HepG2 (cell line): ENCODE measurements at places on chromosomes 13 and 19.

DNA sequence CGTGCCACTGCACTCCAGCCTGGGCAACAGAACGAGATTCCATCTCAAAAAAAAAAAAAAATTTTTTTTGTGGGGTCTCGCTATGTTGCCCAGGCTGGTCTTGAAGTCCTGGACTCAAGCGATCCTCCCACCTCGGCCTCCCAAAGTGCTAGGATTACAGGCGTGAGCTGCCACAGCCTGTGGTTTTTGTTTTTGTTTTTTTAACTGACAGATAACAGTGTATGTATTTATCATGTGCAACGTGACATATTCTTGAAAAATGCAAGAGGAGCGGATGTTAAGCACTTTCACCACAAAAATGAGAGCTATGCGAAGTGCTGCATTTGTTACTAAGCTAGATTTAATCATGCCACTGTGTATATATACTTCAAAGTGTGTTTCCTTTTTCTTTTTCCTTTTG lies 49.0 kb downstream of the ARHGEF18 start:
- H3K27ac ChIP-seq, result peak overlapping the region; percentile 81
- no peaks in the 10 kb centered on the region; the same call in 2 of the 3 replicates for H3K27me3 ChIP-seq
- no peaks in the 10 kb centered on the region for H3K36me3 ChIP-seq

GRCh38 chr19:52991484-52991883 lies 22.2 kb upstream of the ERVV-1 start:
- H3K27ac ChIP-seq, result no peak overlapping the region
- no peak for DNase-seq
- H3K4me1 ChIP-seq, result no peaks in the 10 kb centered on the region
- H3K4me3 ChIP-seq, result no peak overlapping the region
- no peaks in the 10 kb centered on the region for H3K27me3 ChIP-seq

- H3K4me1 ChIP-seq, result no peaks in the 10 kb centered on the region
- no peak for DNase-seq
- H3K36me3 ChIP-seq, result peaks cover 5% of the 10 kb centered on the region; the same call in 1 of the 2 replicates
- H3K4me3 ChIP-seq, result no peak overlapping the region
- H3K27ac ChIP-seq, result no peak overlapping the region
- H3K27me3 ChIP-seq, result no peaks in the 10 kb centered on the region
Measured at GRCh38 chr19:1956868-1957492, 16.0 kb downstream of the CSNK1G2 start.

- H3K4me1 ChIP-seq, result peaks cover 4% of the 10 kb centered on the region; the same call in 1 of the 2 replicates
- H3K27ac ChIP-seq, result no peak overlapping the region
- no peak for DNase-seq
- peaks cover 8% of the 10 kb centered on the region; the same call in 2 of the 3 replicates for H3K27me3 ChIP-seq
- H3K36me3 ChIP-seq, result no peaks in the 10 kb centered on the region
- no peak overlapping the region for H3K4me3 ChIP-seq
Measured at GRCh38 chr19:32309711-32310390, 35.6 kb upstream of the ZNF507 start.

GRCh38 chr19:31232871-31233270 lies 116.4 kb downstream of the TSHZ3 start:
- DNase-seq, result no peak
- no peaks in the 10 kb centered on the region for H3K4me1 ChIP-seq
- H3K27ac ChIP-seq, result no peak overlapping the region
- no peaks in the 10 kb centered on the region for H3K27me3 ChIP-seq
- H3K4me3 ChIP-seq, result no peak overlapping the region

DNA sequence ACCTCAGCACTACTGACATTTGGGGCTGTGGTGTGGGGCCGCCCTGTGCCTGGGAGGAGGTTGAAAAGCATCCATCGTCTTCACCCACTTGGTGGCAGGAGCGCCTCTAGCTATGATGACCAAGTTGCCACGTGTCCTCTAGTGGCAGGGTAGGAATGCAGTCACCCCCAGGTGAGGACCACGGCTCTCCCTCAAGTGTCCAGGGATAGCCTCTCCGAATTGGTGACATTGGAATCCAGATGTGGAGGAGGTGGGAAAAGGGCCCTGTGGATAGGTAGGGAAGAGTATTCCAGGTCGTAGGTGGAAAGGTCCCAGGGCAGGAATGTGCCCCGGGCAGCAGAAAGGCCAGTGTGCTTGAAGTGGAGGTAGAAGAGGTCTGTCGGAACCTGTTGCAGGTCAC lies 37.6 kb downstream of the ARHGEF18 start:
- H3K27me3 ChIP-seq, result 0 out of 3 replicates have a peak, but pooled peaks cover 7% of the 10 kb centered on the region
- H3K4me3 ChIP-seq, result no peak overlapping the region
- H3K36me3 ChIP-seq, result no peaks in the 10 kb centered on the region
- no peak for DNase-seq
- H3K4me1 ChIP-seq, result peaks cover 8% of the 10 kb centered on the region

DNA sequence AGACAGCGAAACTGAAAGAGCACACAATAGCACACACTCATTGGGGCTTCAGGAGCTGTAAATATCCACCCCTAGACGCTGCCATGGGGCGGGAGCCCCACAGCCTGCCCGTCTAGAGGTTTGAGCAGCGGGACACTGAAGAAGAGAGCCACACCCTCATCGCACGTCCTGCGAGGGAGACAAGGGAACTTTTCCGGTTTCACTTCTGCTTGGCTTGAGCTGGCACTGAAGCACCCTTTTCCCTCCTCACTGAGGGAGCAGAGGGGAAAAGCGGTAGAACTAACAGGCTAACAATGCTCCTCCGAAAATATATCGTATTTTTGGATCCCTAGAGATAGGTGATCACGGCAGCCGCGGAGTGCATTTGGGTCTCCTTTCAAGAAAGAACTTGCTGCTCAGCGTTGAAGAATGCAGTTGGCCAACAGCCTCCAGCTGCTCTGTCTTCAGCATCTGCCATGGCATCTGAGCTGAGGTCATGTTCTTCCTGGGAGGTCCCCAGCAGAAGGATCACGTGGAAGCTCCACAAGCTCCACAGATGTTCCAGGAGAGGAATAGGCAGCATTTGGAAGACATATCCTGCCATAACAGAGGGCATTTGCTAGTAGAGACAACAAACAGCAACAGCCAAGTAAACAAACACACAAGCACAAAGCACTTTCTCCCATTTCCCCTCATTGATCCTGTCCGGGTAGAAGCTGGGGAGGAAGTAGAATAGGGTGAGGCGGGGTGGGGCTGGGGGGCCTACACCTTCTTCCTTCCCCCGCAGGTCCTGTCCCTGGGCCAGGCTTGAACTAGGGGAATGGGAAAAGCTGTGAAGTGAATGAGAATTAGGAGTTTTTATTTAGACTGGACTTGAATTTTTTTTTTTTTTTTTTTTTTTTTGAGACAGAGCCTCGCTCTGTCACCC lies 44.8 kb upstream of the ALOX5AP start:
- H3K4me1 ChIP-seq, result peaks cover 11% of the 10 kb centered on the region; the same call in 1 of the 2 replicates
- H3K36me3 ChIP-seq, result no peaks in the 10 kb centered on the region
- no peak overlapping the region for H3K27ac ChIP-seq
- H3K27me3 ChIP-seq, result no peaks in the 10 kb centered on the region

GRCh38 chr13:66556306-66556705 lies 673.8 kb downstream of the PCDH9 start:
- H3K27ac ChIP-seq, result no peak overlapping the region
- H3K4me1 ChIP-seq, result 0 out of 2 replicates have a peak, but pooled peaks cover 5% of the 10 kb centered on the region
- H3K27me3 ChIP-seq, result no peaks in the 10 kb centered on the region
- no peaks in the 10 kb centered on the region for H3K36me3 ChIP-seq
- H3K4me3 ChIP-seq, result no peak overlapping the region
- DNase-seq, result no peak

DNA sequence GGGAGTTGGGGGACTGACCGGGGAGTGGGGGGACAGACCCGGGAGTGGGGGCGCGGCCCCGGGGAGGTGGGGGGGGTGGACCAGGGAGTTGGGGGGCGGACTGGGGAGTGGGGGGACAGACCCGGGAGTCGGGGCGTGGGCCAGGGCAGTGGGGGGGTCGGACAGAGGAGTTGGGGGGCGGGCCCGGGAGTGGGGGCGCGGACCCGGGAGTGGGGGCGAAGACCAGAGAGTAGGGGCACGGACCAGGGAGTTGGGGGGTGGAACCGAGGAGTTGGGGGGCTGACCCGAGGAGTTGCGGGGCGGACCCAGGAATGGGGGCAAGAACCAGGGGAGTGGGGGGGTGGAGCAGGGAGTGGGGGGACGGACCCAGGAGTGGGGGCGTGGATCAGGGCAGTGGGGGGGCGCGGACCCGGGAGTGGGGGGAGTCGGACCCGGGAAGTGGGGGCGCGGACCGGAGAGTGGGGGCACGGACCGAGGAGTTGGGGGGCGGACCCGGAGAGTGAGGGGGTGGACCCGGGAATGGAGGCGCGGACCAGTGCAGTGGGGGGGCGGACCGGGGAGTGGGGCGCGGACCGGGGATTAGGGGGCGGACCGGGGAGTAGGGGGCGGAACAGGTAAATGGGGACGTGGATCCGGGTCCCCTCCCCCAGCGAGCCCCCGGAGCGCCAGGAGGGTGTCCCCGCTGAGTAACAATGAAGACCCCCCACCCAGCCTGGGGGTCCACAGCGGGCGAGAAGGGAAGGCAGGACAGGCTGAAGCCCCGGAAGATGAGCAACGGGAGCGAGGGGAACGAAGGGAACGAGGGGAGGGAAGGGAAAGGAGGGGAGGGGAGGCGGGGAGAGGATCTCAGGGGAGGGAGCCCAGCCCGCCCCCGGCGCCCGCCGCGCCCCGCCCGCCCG lies 589 bp downstream of the R3HDM4 start:
- no peaks in the 10 kb centered on the region for H3K36me3 ChIP-seq
- H3K27me3 ChIP-seq, result no peaks in the 10 kb centered on the region; the same call in 2 of the 3 replicates

- H3K4me3 ChIP-seq, result no peak overlapping the region
- H3K36me3 ChIP-seq, result no peaks in the 10 kb centered on the region
- DNase-seq, result no peak
- H3K27me3 ChIP-seq, result no peaks in the 10 kb centered on the region
Measured at GRCh38 chr13:87107651-87108050, 563.5 kb upstream of the SLITRK5 start.

- H3K27me3 ChIP-seq, result no peaks in the 10 kb centered on the region
- H3K36me3 ChIP-seq, result no peaks in the 10 kb centered on the region; the same call in 1 of the 2 replicates
- DNase-seq, result no peak
- H3K27ac ChIP-seq, result no peak overlapping the region
- no peak overlapping the region for H3K4me3 ChIP-seq
Measured at GRCh38 chr19:3671680-3672574, 28.3 kb downstream of the PIP5K1C start.
